ENCODE measurements at places on chromosomes 7 and 10.

- no peak for DNase-seq
Measured at GRCh38 chr10:122113161-122113944, 124.4 kb downstream of the TACC2 start.

DNA sequence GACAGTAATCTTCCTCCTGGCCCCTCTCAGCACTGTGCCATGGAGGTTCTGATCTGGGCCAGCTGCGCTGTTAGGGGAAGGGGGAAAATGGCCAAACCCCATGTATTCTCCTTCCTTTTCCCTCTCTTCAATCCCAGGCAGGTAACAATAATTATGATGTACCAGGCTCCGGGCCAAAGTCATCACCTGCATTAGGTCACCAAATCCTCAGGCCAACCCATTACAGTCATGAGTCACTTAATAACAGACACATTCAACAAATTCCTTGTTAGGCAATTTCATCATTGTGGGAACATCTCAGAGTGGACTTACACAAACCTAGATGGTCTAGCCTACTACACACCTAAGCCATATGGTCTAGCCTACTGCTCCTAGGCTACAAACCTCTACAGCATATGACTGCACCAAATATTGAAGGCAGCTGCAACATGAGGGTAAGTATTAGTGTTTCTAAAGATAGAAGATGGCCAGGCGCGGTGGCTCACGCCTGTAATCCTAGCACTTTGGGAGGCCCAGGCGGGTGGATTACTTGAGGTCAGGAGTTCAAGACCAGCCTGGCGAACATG, 2.2 kb upstream of the HSPB1 start:
- DNase-seq, result no peak

GRCh38 chr7:131878777-131879176, 322.3 kb upstream of the PODXL start:
- DNase-seq, result no peak

DNA sequence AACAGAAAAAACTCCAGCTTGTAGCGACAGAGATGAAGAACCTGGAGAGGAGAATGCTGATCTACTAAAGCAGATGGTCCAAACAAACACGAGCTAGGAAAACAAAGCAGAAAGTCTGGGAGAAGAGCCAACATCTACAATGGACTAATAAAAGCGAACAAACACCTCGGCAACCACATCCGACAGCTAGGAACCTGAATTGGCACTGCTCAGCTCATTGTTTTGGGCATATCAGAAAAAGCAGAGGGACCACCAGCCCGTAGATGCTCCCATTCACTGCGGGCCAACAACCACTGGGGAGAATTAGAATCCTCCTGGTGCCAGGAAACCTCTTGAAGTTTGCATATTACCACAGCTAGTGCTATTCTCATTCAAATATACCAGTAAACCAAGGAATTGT, 204.7 kb downstream of the NXPH1 start:
- DNase-seq, result peak; percentile 85

All from NCI-H2107 (cell line).